ENCODE measurements at places on chromosomes 5 and 9.

- DNase-seq = no peak
Observed at GRCh38 chr5:172373680-172374079, 80.6 kb downstream of the SH3PXD2B start.

DNA sequence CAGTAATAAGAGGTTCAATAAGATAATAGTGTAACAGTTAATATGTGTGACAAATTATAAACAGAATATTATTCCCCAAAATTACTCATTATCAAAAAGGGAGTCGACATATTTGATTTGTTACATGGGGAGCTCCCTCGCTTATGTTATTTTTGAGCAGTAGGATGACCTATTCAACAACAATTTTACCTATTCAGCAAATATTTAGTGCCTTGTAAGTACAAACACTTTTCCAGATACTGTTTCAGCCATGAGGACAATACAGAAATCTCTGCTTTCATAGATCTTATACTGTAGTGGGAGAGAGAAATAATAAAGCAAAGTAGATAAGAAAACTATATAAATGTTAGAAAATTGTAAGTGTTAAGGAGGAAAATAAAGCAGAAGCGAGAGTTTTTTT lies 1342.8 kb upstream of the WWC1 start:
- DNase-seq = no peak

DNA sequence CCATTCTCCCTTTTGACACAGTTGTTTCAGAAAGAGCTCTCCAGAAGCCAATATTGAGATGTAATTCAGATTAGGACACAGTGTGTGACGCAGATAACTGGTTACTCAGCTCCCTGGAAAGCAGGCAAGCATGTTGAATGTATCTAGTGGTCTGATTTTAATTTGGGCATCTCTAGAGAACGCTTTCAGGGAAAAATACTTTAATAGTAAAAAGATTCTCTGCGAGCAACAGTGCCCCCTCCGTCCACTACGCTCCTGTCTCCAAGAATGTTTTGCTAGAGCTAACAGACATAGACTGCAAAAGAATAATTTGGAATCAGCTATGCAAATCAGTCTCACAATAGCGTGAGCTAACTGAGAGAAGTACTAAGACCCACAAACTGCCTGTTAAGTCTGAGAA lies 23.3 kb downstream of the CFAP90 start:
- DNase-seq = peak; percentile 8

DNA sequence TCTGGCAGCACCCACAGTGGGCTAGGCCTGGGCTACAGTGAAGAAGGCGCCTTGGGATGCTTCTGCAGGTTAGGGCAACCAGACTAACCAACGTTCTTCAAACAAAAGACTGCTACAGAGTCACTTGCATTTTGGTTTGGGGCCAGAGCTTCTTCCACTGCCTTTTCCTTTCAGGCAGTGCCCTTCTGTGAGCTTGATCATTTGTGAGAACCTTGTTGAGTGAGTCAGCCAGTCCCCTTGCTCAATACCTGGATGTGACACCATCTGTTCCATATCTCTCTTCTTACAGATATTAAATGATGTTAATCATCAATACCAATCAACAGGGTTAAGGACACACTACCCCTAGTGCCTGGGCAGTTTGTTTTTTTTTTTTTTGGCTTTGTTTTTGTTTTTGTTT lies 46.5 kb upstream of the VDAC1 start:
- DNase-seq = no peak

DNA sequence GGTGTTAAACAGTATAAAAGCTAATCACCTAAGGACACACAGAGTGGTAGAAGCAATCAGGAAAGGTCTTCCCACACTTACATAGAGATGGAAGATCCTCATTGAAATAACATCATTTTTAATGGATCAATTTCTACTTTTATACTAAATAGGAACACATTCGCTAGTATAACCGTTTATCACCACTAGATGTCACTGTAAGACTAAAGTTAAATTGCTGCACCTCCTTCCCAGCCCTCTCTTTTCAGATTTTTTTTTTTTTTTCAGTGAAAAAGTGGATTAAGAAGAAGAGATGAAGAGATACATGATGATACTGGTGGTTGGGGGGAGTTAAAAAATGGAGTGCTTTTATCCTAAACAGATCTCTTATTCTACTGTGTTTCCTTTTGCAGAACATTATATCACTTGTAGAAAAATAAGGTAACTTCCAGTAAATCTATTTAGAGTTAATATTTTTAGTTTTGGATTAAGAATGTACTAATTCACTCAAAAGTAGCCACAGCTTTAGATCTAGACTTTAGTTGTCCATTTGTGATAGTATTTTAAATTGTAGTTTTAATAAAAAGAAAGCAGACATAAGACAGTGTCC lies 116.9 kb upstream of the ARRDC3 start:
- DNase-seq = peak; percentile 29

DNA sequence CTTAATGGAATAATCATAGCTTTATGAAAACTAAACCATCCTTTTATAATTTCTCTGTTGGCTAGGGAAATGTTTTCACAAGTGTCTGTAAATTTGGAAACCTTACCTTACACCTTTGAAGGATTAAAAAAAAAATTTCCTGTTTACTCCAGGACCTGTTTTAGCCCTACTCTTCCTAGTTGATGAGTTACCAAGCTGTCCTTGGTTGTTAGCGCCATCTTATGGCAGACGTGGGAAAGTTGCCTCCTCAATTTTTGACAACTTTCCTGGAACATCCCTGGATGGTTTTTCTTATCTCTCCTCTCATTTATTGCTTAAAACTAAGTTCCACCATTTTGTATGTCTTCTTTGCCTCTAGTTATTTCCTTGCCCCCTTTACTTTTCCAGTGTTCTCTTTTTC lies 25.7 kb downstream of the ZSWIM6 start:
- no peak for DNase-seq

DNA sequence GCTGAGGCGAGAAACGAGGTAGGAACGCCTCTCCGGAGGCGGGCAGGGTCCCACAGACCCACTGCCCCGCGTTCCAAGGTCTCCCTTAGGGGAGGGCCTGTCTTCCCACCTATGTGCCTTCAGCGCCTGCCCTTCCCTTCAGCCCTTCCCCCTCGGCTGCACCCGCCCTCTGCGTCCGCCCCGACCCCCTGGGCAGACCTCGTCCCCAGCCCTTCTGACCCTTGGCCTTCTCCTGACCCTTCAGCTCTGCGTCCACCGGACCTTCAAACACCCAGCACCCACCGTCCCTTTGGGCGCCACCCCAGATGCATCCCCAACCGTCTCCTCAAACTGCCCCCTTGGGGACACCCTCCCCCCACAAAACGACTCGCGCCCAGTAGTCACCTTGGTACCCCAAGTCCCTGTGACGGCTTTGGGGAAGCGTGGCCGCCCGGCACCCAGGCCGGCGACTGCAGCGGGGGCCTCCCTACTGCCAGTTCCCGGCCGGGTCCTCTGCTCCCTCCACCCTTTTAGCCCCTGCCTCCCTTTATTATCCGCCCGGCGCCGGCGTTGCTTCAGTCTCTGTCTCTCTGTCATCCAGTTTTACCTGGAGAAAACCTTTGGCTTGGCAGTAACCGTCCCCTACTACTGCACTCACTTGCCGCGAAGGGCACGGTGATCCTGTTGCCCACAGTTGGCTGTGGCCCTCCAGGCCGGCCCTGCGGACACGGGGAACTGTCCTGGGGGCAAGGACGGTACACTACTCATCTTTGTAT lies 421 bp downstream of the RUSC2 start:
- DNase-seq = no peak

DNA sequence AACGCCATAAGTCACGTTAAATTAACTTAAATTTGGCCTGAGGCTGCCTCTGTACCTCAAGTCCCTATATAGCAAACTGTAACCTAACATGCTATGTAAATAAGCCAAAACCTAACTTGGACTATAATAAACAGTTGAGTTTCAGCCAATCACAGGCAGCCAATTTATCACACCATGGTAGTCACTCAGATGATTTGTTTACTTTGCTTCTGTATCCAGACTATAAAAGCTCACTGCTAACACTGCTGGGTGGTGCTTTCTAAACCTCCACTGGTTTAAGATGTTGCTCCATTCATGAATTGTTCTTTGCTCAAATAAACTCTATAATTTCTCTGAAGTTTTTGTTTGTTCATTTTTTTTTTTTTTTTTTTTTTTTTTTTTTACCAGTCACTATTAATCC lies 62.8 kb downstream of the TRPM3 start:
- DNase-seq = no peak

GRCh38 chr9:5947912-5948311 lies 57.2 kb downstream of the MLANA start:
- no peak for DNase-seq

- DNase-seq = no peak
Observed at GRCh38 chr5:137716337-137716736, 19.6 kb downstream of the KLHL3 start.

GRCh38 chr5:115389034-115389798 lies 92.8 kb upstream of the CCDC112 start:
- no peak for DNase-seq

GRCh38 chr9:136544548-136544963 lies 1.3 kb downstream of the NOTCH1 start:
- DNase-seq = no peak

- DNase-seq = no peak
Observed at GRCh38 chr5:119445544-119445943, 6.8 kb upstream of the HSD17B4 start.

- DNase-seq = no peak
Observed at GRCh38 chr5:125151150-125151900, 404.9 kb upstream of the ZNF608 start.

- DNase-seq = no peak
Observed at GRCh38 chr9:111720174-111720573, 58.8 kb downstream of the GNG10 start.

- DNase-seq = no peak
Observed at GRCh38 chr5:35061211-35061770, 13.5 kb upstream of the AGXT2 start.

DNA sequence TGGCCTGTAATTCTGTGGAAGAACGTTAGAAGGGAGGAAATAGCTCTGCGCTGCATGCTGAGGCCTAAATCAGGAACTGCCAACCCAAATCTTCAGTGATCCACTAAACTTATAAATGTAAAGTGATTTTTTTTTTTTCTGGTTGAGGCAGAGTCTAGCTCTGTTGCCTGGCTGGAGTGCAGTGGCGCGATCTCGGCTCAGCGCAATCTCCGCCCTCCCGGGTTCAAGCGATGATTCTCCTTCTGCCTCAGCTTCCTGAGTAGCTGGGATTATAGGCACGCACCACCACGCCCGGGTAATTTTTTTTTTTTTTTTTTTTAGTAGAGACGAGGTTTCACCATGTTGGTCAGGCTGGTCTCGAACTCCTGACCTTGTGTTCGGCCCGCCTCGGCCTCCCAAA lies 717.4 kb upstream of the FAM174A start:
- DNase-seq = no peak

DNA sequence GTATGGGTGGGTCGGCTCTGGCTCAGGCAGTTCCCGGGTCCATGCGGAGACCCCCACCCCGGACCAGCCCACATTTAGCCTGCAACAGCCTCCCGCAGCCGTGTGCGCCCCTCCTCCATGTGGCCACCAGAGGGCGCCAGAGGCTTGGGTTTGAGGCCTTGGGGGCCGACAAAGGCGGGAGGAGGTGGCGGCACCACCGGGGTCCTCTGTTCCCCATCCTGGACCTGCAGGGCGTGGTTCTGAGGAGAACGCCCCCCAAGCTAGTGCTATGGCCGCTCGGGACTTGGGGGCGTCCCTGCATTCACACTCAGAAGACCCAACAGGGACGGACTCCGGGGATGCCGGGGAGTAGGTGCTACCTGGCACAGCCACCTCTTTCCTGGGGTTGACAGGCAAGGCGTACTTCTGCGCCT lies 16.5 kb downstream of the ASS1 start:
- no peak for DNase-seq

- no peak for DNase-seq
Observed at GRCh38 chr5:104199771-104200170, 637.2 kb upstream of the NUDT12 start.

- no peak for DNase-seq
Observed at GRCh38 chr5:164002628-164003027, 497.2 kb downstream of the MAT2B start.

Measured in AG09309 (cell line).